ENCODE measurements at places on chromosomes 5 and 9.
A peak's percentile ranks its signal among the peaks of the same experiment; 100 is the strongest.

- no peak for DNase-seq
Measured at GRCh38 chr9:124297551-124297901, 39.8 kb downstream of the NEK6 start.

DNA sequence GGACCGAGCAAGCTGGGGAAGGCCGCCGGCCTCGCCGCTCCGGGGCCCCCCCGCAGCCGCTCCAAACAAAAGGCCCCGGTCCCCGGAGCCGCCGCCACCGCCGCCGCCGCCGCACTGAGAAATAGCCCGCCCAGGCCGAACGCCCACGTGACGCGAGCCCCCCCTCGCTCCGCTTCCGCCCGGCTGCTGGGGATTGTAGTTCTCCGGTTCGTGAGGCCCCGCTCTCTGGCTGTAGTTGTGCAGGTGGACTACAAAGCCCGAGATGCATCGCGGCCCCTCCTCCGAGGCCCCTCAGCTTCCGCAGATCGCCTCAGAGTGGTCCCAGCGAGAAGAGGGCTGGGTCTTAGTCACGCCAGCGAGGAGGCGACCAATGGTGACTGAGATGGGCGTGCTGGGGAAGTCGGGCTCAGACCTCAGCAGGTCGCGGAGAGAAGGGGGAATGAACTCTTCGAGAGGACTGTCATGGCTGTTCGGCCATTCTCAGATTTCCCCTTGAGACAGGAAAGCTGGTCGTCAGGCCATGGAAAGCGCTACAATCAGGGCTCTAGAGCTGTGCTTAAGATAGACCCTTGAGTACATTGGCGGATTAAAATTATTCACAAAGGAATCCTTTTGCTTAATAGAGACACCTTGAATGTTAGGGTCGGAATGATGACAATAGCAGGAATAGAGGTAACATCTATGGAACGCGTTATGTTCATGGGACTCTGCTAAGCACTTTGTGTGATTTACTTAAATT is 489 bp upstream of the PANK3 start:
- peak; percentile 92 for DNase-seq

- DNase-seq, result no peak
Measured at GRCh38 chr9:114908805-114909448, 21.5 kb downstream of the TNFSF8 start.

- DNase-seq, result no peak
Measured at GRCh38 chr5:39092581-39093351, 18.6 kb upstream of the RICTOR start.

GRCh38 chr5:149804478-149805450 is 74.7 kb downstream of the PPARGC1B start:
- DNase-seq, result no peak

- DNase-seq, result no peak
Measured at GRCh38 chr9:27353166-27353473, 56.2 kb upstream of the EQTN start.

DNA sequence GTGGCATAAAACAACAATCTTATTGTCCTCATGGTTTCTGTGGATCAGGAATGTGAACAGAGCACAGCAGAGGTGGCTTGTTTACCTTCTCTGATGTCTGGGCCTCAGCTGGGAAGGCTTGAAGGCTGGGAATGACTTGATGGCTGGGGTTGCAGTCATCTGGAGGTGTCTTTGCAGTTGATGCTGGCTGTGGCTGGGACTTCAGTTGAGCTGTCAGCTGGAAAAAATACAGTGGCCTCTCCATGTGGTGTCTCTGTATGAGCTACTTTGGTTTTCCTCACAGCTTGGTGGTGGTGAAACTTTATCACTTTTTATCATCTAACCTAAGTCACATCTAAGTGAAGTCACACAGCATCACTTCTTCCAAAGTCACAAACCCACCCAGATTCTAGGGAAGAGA is 24.7 kb upstream of the STX17 start:
- no peak for DNase-seq

- no peak for DNase-seq
Measured at GRCh38 chr5:77235846-77236721, 25.6 kb downstream of the PDE8B start.
